Stimulated activated CD4-positive, alpha-beta T cell treated with anti-CD3 and anti-CD28 coated beads, Interleukin-2, amount 100 ng/mL, for 24 hours (primary cell): ENCODE measurements at places on chromosomes 6 and 20.

- no peak for DNase-seq
Measured at GRCh38 chr6:48183178-48183577, 72.2 kb upstream of the PTCHD4 start.

- DNase-seq, result no peak
Measured at GRCh38 chr6:133779916-133780695, 108.8 kb upstream of the TCF21 start.

DNA sequence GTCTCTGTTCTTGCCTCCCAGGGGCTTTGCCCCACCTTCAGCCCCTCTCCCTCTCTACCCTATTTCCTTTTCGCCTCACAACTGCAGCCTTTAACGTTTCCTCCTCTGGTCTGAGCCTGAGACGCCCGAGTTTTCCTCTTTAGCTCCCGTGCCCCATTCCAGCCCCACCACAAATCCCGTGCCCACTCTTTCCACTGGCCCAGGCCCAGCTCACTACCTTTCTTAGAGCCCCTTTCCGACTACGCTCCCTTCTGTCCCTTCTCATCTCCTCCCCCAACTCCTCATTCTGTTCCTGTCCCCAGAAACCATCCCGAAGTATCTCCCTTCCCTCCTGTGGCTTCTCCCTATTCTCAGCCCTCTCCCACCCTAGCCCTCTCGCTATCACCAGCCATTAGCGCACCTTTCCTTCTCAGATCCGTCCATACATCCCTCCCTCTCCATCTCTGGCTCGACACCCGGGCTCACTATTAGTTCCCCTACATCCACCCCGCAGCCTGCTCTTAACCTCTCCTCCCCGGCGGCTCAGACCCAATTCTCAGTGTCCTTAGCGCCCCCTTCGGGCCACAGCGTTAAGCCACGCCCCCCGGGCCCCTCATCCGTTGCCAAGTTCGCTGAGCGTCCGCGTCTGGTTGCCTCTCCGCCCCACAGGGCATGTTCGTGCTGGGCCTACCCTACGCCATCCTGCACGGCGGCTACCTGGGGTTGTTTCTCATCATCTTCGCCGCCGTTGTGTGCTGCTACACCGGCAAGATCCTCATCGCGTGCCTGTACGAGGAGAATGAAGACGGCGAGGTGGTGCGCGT is 2.7 kb downstream of the SLC32A1 start:
- peak; percentile 82 for DNase-seq

DNA sequence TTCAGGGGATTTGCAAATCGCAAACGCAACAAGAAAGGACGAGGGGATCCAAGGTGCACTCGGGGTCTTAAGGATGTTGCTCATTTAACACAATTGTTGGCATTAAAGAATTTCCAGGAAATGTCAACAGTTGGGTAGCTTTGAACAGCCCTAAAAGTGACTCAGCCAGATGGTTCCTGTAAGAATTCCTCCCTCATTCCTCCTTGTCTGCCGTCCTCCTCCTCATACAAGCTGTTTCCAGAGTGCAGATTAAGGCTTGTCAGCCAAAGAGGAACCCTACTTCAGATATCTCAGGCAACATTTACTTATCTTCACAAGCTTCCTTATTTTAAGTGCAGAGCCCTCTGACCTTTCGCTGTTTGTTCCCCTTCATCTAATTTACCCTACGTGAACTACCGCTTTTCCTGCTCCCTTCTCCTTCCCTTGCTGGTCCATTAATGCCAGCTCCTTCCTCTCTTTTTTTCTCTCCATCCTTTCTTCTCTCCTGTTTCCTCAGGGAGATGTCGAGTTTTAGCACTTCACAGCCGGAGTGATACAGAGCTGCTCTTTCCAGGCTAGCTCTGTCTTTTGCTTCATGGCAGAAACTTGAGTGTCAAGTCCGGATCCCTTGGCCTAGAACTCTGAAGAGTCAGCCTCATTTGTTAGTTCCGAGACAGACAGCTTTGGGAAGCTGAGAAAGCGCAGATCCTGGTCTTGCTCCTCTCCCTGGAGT is 26.1 kb upstream of the TBC1D7 start:
- DNase-seq, result no peak

DNA sequence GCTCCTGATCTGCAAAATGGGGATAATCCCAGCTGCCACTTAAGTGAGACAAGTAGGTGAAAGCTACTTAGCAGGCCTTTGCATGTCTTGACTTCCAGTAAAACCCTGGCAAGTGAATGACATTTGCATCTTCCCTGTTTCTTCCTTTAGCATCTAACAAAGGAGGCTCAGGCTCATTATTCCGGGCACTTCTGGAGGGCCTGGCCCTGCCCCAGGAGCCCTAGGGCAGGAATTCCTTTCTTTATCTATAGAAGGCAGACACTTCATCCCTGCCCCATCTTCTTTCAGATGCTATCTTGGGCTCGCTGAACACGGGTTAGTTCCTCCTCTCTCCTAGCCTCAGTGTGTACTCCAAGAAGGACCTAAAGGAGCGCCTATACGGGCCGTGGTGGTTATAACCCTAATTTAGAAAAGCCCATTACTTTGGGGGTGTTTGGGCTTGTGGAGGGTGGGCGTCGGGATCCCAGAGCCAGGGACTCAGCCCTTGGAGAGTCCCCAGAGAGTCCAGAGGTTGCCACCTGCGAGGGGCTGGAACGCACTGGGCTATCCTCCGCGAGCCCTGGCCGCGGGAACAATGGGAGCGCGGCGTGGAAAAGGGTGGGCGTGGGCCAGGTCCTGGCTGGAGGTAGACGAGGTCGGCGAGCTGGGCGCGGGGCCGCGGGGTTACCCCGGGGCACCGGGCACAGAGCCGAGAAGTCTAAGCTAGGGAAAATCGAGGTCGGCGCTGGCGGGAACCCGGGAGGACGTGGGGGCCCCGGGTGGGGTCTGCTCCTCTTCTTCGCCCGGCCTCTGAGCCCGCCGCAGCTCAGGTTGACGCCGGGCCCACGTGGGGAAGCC is 62.8 kb upstream of the EPB41L1 start:
- DNase-seq, result no peak

- DNase-seq, result no peak
Measured at GRCh38 chr6:140538926-140539325, 1164.5 kb upstream of the CITED2 start.

GRCh38 chr6:23176471-23176870 is 607.1 kb downstream of the HDGFL1 start:
- no peak for DNase-seq

- no peak for DNase-seq
Measured at GRCh38 chr20:7085467-7085866, 318.0 kb downstream of the BMP2 start.

DNA sequence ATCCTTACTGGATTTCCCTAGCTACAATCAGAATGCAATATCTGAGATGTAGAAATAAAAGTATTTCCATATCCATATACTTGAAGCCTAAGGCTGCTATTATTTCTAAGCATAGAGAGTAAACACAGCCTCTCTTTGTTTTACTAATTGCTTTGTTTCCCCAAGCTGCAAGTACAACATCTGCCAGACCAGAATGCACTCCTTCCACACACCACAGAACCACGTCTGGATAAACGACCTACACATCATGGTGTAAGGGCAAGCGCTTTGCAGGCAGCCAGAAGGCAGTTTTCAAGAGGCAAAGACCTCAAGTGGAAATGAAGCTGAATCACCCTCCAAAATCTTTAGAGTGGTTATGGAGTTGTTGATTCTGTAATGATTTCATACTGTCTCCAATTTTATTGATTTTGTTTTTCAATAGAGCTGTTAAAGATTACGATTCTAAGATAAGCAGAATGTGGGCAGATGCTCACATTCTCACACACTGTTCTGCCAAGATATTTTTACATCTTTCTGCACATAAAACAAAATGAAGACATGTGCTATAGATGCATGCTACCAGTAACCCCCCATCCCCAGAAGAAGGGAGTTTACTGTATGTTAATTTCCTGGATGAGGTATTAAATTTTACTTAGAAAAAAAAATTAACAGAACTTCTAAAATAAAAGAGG is 88.8 kb downstream of the THEMIS start:
- DNase-seq, result no peak

- no peak for DNase-seq
Measured at GRCh38 chr20:19121463-19121862, 91.0 kb upstream of the SLC24A3 start.

DNA sequence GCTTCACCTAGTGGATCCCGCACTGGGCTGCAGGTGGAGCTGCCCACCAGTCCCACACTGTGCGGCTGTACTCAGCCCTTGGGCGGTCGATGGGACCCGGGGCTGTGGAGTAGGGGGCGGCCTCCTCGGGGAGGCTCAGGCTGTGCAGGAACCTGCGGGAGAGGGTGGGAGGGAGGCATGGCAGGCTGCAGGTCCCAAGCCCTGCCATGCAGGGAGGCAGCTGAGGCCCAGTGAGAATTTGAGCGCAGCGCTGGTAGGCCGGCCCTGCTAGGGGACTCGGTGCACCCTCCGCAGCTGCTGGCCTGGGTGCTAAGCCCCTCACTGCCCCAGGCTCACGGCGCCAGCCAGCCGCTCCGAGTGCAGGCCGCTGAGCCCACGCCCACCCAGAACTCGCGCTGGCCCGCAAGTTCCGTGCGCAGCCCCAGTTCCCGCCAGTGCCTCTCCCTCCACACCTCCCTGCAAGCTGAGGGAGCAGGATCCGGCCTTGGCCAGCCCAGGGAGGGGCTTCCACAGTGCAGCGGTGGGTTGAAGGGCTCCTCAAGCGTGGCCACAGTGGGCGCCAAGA is 1407.6 kb downstream of the EPHA7 start:
- no peak for DNase-seq

DNA sequence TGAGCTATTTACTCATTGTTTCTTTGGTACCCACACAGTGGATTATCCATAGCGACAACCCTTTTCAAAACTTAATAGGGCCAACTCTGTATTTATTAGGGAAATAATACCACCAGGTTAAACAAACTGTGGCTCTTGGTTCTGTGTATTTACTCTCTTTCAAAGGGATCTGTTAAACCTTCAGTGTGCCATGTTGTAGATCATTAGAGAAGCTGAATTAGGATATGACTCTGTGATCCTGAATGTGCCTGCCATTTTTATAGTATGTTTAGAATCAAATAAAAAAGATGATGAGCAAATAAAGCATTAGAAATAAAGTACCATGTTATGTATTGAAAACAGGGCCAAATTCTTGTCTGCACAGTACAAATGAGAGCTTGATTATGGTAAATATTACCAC is 25.0 kb upstream of the SLC35D3 start:
- no peak for DNase-seq

DNA sequence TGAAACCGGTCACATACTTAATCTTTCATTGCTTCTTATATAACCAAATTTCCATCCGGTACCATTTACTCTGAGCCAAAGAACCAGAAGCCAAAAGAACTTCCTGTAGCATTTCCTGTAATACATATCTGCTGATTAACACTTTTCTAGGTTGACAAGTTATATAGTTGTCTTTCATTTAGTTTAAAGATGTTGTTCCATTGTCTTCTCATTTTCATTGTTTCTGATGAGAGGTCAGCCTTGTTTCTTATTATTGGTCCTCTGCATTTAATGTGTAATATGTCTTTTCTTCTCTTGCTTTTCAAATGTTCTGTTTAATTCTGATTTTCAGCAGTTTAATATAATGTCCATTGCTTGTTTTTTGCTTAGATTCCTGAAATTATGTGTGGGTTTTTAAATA is 214.5 kb upstream of the CCN2 start:
- no peak for DNase-seq

DNA sequence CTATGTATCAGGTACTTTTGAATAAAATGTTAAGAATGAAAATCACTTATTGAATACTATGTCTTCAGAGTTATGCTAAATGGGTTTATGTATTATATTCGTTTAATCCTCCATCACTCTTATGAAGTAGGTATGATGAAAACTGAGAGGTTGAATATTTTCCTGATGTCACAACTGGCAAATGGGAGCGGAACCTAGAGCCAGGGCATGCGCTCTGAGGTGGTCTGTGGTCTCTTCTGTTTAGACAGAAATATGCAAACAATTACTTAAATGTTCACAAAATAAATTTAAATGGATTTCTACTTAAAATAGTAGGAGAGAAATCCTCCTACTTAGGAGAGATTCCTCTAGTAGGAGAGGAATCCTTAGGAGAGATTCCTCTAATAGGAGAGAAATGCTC is 21.3 kb upstream of the UTRN start:
- DNase-seq, result no peak
